ENCODE measurements at places on chromosomes 11 and 22.

- no peak for DNase-seq
Observed at GRCh38 chr11:109421981-109422869, at the start of gene C11orf87. C11orf87 (plus strand) TSS chr11:109422190; CDS start chr11:109423634, 1,444 bp downstream.

- no peak for DNase-seq
Observed at GRCh38 chr11:14110629-14111028, 148.1 kb downstream of the SPON1 start.

DNA sequence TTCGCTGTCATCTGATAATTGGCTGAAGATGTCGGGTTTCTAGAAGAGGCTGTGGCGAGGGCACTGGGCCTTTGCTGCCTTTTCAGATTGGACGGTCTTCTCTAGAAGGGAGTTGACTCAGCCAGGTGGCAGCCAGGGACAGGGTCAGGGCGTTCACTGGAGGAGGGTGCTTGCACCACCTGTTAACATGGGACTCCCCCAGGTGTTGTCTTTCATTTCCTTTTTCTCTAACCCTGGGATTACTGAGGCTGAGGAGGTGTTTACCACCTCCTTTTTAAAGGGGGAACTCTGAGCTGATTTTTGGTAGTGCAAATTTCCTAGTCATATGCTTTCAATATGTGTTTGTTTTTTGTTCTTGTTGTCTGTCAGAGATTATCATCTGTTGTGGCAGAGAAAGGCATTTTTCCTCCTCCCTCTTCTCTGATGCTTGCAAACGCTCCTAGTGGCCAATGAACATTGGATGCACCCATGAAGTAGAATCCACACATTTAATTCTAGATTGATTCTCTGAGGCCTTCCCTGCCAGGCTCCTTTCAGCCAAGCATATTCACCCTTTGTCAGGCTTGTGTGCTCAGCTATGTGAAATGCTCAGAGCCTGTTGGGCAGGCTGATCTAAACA lies 54.1 kb downstream of the LDLRAD3 start:
- DNase-seq = no peak

GRCh38 chr22:35561796-35562526 lies 21.3 kb downstream of the RASD2 start:
- DNase-seq = no peak
